Psoas muscle (tissue), 8 donors: ENCODE measurements at places on chromosomes 16 and 17. TPM values are rescaled to one million over a fixed set of nuclear protein-coding genes. Genes with fewer than 3 reads are reported as not detected.

- no peak for DNase-seq
- no peaks in the 10 kb centered on the region for H3K27me3 ChIP-seq
- H3K4me3 ChIP-seq = no peak overlapping the region
- H3K36me3 ChIP-seq = no peaks in the 10 kb centered on the region
- peaks cover 66% of the 10 kb centered on the region for H3K4me1 ChIP-seq
These were observed 41.0 kb downstream of the TOM1L2 start for GRCh38 chr17:17931159-17931558.

- no peaks in the 10 kb centered on the region for H3K4me1 ChIP-seq
- DNase-seq = no peak
- H3K4me3 ChIP-seq = no peak overlapping the region
These were observed 383.9 kb downstream of the WWOX start for GRCh38 chr16:78483124-78483992.

DNA sequence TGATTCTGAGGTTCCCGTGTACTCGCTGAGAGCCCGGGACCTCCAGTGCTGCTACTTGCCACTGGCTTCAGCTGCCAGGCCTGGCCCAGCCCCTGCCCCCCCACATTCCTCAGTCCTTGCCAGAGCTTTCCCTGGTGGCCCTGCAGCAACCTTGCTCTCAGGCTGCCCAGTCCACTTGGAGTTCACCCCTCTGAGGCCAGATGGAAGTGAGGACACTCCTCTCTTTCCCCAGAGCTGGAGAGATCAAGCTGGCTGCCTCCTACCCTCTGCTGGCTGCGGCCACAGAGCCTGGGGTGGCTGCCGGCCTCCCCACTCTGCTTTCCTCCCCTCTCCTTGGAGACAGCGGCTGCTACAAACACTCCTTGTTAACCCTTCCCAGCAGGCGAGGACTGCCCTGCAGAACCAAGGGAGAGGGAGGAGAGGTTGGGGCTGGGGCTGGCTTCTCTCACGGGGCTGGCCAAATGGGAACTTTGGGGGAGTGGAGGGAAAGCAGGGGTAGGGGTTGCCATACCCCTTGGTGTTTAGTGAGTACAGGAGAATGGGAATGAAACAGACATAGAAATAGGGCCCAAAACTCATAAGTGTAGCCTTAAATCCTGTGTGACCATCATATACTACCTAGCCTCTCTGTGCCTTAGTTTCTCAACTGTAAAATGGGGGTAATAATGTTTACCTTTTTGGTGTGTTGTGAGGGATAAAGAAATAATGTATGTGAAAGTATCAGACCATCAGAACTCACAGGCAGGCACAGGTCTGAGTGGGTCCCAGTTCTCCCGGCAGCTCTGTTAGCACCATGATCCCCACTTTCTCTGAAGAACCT lies at the start of gene GAS2L2:
TSS of gene GAS2L2 (minus strand) at position 295 of the 820 bp plus-strand sequence. CDS start 389 bp downstream, outside the sequence.
- H3K4me1 ChIP-seq = no peaks in the 10 kb centered on the region
- H3K36me3 ChIP-seq = no peaks in the 10 kb centered on the region
- no peak within 1 kb of the TSS for H3K4me3 ChIP-seq
- DNase-seq = no peak
- H3K27me3 ChIP-seq = peaks cover 4% of the 10 kb centered on the region

DNA sequence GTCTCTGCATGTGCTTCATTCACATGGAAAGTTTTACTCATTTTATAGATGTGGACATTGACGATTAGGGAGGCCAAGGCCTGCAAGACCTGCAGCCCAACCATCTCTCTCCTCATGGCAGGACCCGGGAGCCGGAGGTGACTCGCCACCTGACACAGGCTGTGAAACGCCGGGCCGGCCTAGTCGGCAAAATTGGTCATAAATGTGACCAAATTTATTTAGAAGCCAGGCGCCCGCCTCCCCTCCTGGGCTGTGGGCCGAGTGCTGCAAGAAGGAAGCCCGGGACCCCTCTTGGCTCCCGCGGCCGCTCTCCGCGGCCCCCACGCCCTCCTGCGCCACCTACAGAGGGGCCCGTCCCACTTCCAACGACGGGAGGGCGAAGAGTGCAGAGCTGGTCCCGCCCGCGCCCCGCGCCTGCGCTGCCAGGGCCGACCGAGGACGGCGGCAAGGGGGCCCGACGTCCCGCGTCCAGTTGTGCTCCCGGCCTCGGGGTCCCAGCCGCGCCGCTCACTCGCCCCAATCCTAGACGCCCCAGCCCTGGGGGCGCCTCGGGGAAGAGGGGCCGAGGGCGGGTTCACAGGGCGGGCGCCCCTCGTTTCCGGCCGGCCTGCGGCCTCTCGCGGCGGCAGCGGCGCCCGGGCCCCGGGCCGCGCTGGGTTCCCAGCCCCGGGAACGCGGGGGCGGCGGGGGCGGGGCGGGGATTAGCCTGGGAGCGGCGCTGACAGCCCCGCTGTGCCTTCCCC lies 47.5 kb downstream of the WNT3 start:
- DNase-seq = no peak
- H3K4me1 ChIP-seq = peaks cover 6% of the 10 kb centered on the region
- H3K4me3 ChIP-seq = peak overlapping the region; percentile 61
- H3K27ac ChIP-seq = no peak overlapping the region

DCUN1D3 gene
- total RNA-seq = 6.9 TPM

PDILT gene
- not detected for total RNA-seq

NXN gene
- total RNA-seq = 73.8 TPM

CCL4 gene
- 0.50 TPM for total RNA-seq
